ENCODE measurements at places on chromosomes 2 and 18.
A peak's percentile ranks its signal among the peaks of the same experiment; 100 is the strongest.

DNA sequence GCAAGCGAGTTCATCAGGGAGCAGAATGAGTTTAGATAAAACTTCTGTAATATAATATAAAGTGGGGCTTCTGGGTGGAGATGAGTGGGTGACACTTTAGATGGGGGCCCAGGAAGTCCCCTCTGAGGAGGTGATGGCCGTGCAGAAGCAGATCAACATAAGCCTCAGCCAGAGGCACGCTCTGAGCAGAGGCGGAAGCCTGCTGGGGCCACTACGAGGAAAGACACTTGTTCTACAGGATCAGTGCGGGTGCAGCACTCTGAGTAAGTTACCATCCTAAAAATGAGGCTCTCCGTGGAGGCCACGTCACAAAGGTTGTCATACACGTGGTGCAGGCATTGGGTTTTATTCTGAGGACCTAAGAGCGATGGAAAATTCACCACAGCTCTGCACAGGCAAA, 22.3 kb downstream of the TMEM18 start:
- DNase-seq, result no peak

GRCh38 chr2:150413910-150414309, 73.6 kb downstream of the RND3 start:
- no peak for DNase-seq

- DNase-seq, result peak; percentile 32
These were observed 257.9 kb downstream of the PTPRM start for GRCh38 chr18:7824970-7825369.

DNA sequence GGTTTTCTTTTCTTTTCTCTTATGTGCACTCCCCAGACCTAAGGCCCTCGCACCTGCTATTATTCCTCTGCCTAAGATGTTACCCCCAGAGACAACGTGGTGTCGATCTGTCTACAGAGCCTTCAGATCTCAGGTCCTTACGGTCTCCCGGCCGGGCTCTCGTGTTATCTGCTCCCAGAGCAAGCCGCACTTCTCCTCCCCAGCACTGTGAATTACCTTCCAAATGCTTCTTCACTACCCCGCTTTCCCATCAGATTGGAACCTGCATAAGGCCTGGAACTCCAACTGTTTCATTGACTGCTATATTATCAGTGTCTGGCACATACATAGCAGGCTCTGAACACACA, 71.2 kb upstream of the ODC1 start:
- no peak for DNase-seq

- no peak for DNase-seq
These were observed 695.3 kb upstream of the ZNF804A start for GRCh38 chr2:183903026-183903425.

DNA sequence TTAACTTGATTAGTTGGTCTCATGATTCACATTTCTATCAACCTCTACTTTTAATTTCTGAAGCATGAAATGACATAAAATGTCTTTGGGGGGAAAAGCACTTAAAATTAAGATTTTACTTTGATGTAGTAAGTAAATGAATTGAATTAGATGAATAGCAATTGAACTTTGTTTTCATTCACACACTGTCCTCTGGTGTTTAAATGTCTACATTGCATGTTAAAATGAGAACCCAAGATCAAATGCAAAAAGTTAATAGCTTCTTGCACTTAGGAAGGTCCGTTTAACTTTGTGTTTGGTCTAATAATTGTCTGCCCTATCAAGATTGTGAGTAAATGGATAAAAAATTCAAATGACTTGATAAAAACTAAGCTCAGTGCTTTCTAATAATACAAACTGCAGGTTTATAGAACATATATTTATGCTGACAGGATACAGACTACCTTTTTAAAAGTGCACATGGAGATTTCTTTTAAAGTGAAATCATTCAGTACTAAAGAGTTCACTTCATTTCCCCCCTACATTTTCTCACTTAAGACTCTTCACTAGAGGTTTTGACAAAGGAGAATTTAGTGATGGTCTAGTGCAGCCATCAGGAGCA, 156.2 kb upstream of the NABP1 start:
- DNase-seq, result peak; percentile 61

DNA sequence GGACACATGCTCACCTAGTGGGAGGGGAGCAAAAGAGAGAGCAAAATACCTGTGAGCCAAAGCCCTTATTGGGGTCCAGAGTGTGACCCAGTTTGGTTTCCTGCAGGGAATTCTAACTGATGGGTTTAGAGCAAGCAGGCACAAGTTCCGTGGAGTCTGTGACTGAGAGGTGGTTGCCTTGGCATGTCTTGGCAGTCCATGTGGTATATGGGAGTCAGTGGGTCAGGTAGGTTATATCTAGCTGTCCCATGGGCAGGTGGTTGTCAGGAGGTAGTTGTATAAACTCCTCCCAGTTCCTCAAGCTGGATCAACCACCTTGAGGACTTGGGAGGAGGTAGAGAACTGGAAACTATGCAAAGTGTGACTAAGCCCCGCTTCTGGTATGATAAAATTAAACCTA, 452.8 kb upstream of the VWC2L start:
- no peak for DNase-seq

DNA sequence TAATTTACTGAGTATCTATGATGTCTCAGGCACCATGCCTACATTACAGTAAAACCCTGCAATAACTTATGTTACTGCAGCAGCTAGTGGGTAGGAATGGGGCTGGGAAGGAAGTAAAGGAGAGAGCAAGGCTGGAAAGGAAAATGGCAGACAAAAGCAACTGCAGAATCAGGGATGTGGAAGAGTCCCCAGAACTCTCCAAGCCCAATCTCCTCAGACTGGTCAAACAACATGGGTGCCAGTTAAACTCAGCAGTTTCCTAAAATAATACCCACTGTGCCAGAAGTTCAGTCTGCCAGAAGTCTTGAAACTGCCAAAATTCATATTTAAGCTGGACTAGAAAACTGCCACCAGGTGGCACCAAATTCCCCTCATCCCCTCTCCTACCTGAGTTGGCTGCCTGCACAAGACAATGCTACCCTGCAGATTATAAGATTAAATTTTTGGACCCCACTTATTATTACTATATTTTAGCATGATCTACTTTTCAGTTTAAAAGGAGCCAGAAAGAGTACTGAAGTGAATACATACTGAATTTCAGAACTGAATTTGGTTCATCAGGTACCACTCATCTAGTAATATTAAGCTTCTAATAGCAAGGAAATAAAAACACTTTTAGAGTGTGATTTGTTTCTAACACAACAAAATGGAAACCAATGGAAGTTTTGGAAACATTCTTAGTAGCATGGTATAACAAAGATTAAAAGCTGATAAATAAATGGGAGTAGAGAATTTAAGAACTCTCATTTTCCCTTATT, 86.8 kb upstream of the DNER start:
- peak; percentile 74 for DNase-seq

GRCh38 chr2:37414470-37414949, 70.1 kb downstream of the QPCT start:
- peak; percentile 83 for DNase-seq

GRCh38 chr2:238380336-238380735, 46.4 kb upstream of the ASB1 start:
- no peak for DNase-seq

- peak; percentile 99 for DNase-seq
These were observed 92.3 kb downstream of the BIN1 start for GRCh38 chr2:127014630-127015029.

GRCh38 chr2:28291811-28292440, 100.7 kb upstream of the FOSL2 start:
- DNase-seq, result peak; percentile 19

DNA sequence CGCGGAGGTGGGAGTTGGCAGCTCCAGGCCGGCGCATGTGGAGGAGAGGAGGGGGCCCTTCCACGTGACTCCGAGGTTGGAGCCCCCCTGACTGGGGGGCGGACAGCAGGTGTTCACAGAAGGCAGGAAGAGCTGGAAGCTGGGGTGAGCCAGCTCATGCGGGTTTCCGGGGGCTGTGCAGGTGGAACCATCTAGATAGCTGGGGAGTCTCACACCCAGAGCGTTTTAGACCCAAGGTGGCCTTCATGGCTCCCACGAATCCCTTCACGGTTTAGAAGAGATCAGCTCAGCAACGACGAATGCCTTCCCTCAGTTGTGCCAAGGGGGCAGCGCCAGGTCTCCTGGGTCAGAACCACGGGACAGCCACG, 740.5 kb upstream of the SALL3 start:
- no peak for DNase-seq

- no peak for DNase-seq
These were observed 969 bp upstream of the ALKAL2 start for GRCh38 chr2:288758-289361.

All from cardiac fibroblast (primary cell).